ENCODE measurements at places on chromosomes 4 and X. TPM values are rescaled to one million over a fixed set of nuclear protein-coding genes. Genes with fewer than 3 reads are reported as not detected.

- H3K27me3 ChIP-seq: no peaks in the 10 kb centered on the region
- DNase-seq: no peak
- no peaks in the 10 kb centered on the region for H3K36me3 ChIP-seq
- no peak overlapping the region for H3K27ac ChIP-seq
- no peaks in the 10 kb centered on the region for H3K4me1 ChIP-seq
Measured at GRCh38 chr4:75102787-75103085, 169.8 kb downstream of the PARM1 start.

Gene PF4V1
- total RNA-seq: not detected

DNA sequence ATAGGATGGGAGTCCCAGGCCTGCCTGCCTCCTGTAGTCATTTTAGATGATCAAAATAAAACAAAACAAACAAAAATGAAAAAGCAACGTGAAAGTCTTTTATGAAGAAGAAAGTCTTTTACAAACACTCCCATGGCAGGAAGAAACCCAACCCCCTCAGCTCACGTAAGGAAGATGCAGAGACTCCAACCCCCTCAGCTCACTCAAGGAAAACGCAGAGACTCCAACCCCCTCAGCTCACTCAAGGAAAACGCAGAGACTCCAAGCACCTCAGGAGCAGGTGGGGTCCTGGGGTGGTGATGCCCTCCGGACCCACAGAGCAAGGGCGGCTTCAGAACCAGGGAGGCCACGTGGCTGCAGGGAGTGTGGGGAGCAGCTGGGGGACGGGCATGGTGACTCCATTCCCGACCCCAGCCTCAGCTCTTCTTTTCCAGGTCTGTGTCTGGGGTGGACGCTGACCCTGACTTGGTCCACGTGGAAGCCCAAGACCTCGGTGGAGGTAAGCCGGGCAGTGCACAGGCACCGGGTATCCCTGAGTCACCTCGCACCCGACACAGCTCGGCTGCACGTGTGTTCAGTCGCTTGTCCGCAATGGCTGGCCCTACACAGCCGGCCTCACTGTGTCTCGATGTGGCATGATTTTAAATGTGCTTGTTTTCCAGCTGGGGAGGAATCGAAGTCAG is 226.5 kb upstream of the PSAPL1 start:
- H3K27me3 ChIP-seq: no peaks in the 10 kb centered on the region
- no peaks in the 10 kb centered on the region for H3K4me1 ChIP-seq
- H3K27ac ChIP-seq: no peak overlapping the region
- no peaks in the 10 kb centered on the region for H3K36me3 ChIP-seq
- DNase-seq: no peak

DNA sequence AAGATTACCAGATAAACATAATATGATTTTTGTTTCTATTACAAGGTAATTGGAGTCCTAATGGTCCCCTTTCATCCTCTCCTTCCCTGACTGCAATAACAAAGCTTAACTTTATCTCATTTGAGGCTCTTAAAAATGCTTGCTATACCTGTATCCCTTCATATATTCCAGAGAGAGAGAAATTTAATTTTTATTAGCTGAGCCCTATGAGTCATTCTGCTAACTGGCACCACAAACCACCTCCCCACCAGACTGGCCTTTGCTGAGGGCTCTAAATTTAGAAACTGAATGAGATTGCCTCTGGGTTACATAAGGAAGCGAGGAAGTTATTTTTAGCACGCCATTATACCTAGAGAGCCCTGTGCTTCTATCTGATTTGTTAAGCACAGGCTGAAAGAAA is 27.4 kb downstream of the CBLL2 start:
- no peaks in the 10 kb centered on the region for H3K4me1 ChIP-seq
- DNase-seq: no peak
- H3K36me3 ChIP-seq: no peaks in the 10 kb centered on the region
- H3K27ac ChIP-seq: no peak overlapping the region
- H3K27me3 ChIP-seq: no peaks in the 10 kb centered on the region
- H3K4me3 ChIP-seq: no peak overlapping the region

Gene NPY2R
- total RNA-seq: not detected
